Cardiac muscle cell (in vitro differentiated cells and primary cell): ENCODE measurements at places on chromosomes 4 and X. TPM values are rescaled to one million over a fixed set of nuclear protein-coding genes. Genes with fewer than 3 reads are reported as not detected.

FHDC1 gene
- 0.04 TPM in 1 of 2 replicates, not detected in the other for polyA plus RNA-seq

NMU gene
- polyA plus RNA-seq = 3.4 and 5.2 TPM in 2 replicates

DNA sequence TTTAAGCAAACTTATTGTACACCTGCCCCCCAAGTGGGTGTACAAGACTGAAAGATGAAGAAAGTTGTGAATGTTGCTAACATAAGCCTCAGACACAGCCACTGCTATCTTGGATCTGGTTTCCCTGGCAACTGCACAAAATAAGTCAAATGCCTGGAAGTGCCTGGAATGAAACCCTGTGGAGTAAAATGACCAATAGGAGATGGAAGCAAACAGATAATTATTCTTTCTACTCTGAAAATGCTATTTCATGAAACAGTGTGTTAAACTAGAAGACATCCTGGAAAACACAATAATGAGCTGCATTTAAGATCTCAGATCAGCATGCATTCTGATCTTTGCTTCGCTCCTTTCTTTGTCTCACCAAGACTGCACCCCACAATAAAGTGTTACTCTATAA is 1016.0 kb downstream of the ARAP2 start:
- H3K27ac ChIP-seq = no peak overlapping the region
- H3K27me3 ChIP-seq = no peaks in the 10 kb centered on the region
- DNase-seq = no peak
- H3K36me3 ChIP-seq = no peaks in the 10 kb centered on the region

DNA sequence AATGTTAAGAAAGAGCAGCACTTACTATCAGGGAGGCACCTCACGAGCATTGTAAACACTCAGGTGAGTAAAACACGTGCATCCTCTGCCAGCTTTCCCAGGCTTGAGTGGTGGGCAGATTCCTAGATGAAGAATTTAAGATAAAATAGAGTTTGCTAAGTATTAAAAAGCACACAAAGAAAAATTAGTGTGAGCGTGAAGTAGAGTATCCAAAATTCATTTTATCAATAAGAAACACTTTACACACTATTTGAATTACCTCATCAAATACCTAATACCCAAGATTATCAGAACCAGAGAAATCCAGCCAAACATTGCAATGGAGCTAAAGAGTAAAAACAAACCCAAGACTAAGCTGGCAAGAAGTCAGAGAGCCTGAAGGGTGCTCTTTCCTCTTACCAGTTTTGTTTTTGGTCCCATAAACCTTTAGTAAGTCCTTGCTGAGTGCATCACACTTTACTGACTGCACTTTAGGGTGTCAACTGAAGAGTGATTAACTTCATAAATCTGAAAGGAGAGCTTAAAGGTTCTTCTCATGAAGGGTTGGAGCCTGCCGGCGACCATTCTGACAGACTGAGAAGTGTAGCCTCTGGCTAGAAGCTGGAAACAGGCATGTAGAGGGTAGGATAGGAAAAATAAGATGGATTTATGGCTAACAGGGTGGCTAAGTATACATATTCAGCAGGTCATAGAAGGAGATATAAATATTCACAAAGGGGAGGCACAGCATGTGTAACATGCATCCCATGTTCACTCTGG is 151.1 kb downstream of the SLC7A11 start:
- DNase-seq = peak; percentile 50
- peak overlapping the region; percentile 79 for H3K27ac ChIP-seq
- peaks cover 52% of the 10 kb centered on the region for H3K4me1 ChIP-seq
- no peaks in the 10 kb centered on the region for H3K27me3 ChIP-seq

- H3K4me1 ChIP-seq = peaks cover 3% of the 10 kb centered on the region
- no peak overlapping the region for H3K27ac ChIP-seq
- H3K4me3 ChIP-seq = no peak overlapping the region
- no peaks in the 10 kb centered on the region for H3K36me3 ChIP-seq
- no peaks in the 10 kb centered on the region for H3K27me3 ChIP-seq
- peak; percentile 76 for DNase-seq
These were observed 89.8 kb downstream of the PDGFRA start for GRCh38 chr4:54318904-54319303.
